ENCODE measurements at places on chromosomes 4 and X.

GRCh38 chrX:139299309-139299708, 231.2 kb upstream of the F9 start:
- DNase-seq, result no peak

GRCh38 chr4:3414421-3415279, 27.1 kb upstream of the HGFAC start:
- no peak for DNase-seq

- no peak for DNase-seq
These were observed 12.0 kb upstream of the NAT8L start for GRCh38 chr4:2047031-2047660.

- peak; percentile 40 for DNase-seq
These were observed 58.0 kb upstream of the FRMPD4 start for GRCh38 chrX:12080265-12080664.

DNA sequence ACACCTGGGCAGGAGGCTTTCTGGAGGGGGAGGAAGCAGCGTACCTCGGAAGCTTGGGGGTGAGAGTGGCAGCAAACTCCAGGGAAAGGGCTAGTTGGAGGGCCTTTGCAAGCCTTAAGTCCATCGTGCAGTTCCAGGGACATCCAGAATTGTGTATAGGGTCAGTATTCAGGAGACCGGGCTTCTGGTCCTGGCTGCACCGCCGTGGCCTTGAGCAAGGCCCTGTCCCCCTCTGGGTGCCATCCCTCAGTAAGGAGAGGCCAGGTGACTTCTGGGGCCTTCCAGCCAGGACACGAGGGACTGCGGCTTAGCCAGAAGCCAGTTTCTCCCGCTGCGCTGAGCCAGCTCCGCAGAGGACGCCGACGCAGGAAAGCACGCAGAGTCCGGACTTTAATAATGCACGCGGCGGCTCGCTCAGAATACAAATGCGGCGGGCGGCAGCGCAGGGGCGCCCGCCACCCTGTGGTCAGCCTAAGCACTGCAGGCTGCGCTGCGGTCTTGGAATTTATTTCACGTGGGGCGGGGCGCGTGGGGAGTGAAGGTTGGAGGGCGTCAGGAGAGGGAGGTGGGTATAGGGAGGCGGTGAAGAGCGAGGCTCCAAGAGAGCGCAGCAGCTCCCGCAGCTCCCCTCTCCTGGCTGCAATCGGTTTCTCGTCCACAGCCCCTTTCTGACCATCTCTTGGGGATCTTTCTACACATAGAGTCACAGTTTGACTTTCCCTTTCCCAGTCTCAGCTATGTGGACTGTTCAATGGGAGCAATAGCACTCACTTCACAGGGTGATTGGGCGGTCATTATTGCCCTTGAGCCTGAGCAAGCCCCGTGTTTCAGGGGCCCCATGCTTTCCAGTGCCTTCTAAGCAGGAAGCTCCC, 94.1 kb upstream of the GPR50 start:
- peak; percentile 60 for DNase-seq

- DNase-seq, result no peak
These were observed 793.9 kb upstream of the AMOT start for GRCh38 chrX:113634565-113634964.

DNA sequence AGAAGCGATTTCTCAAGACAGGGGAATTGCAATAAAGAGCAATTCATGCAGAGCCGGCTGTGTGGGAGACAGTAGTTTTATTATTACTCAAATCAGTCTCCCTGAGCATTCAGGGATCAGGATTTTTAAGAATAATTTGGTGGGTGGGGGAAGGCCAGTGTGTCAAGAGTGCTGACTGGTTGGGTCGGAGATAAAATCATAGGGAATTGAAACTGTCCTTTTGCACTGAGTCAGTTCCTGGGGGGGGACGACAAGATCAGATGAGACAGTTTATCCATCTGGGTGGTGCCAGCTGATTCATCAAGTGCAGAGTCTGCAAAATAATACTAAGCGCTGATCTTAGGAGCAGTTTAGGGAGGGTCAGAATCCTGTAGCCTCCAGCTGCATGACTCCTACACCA, 502.4 kb downstream of the NLGN4X start:
- no peak for DNase-seq

DNA sequence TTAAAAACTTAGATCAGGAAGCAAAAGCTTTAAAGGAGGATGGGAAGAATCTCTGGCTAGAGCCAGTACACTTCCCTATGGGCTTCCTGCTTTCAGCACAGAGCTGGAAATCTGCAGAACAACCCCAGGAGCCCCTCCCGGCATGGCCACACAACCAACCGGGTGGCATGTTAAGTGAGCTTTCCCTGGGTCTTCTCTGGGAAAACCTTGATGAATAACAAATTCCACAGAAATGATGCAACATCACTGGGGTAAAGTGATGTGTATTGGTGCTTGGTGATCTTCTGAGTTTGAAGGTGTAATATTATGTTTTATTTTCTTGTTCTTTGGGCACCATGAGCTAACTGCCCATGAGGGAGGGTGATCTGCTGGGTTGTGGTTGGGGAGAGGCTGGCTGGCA, 22.1 kb downstream of the NHS start:
- no peak for DNase-seq

DNA sequence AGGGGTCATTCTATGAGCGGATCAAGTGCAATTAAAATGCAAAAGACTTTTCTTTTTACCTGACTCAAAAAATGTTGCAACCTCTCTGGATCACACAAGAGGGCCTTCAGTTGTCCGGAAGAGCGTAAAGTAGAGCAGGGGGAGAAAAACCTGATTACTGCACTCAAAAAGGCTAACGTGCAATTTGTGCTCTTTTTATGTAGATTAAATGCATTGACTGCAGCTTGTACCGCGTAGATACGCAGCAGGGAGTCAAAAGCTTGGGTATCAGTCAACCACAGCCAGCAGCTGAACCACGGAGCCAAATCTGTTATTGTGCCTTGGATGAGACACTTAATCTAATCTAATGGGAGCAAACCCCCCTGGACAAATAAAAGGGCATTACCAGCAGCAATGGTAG, 107.3 kb upstream of the RAI2 start:
- no peak for DNase-seq

GRCh38 chr4:37522996-37523395, 163.2 kb downstream of the RELL1 start:
- no peak for DNase-seq

- DNase-seq, result no peak
These were observed at the start of gene ARX for GRCh38 chrX:25015486-25016360. TSS of gene ARX (minus strand) at chrX:25015965. CDS start at chrX:25015737, 228 bp downstream.

DNA sequence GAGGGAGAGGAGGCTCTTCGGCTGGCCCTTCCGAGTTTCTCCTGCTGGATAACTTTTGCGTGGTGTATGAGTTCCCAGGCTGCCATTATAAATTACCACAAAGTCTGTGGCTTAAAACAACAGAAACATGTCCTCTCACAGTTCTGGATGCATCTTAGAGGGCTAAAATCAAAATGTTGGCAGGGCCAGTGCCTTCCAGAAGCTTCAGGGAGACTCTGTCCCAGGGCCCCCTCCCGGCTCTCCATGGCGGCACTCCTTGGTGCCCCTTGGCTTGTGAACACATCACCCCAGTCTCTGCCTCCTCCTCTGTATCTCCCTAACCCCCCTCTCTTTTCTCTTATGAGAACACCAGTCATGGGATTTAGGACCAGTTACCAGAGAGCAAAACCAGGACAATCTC, 23.3 kb upstream of the PPP2R2C start:
- no peak for DNase-seq

DNA sequence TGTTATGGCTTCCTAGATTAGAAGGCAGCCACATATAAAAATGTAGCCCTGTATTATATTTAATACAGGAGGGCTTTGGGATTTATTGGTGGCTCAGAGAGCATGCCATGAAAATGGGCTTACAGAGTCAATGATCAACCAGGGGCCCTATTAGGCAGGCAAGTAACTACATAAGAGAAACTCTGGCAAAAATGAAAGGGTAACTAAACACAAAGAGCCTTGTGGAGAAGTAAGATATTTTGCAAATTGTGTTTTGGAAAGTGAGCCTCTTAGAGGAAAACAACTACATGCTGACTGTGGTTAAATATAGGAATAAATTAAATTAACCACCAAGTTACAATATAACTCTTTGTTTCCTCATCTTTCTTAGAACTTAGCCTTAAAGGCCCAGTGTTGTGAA, 5.5 kb downstream of the SAT1 start:
- no peak for DNase-seq

DNA sequence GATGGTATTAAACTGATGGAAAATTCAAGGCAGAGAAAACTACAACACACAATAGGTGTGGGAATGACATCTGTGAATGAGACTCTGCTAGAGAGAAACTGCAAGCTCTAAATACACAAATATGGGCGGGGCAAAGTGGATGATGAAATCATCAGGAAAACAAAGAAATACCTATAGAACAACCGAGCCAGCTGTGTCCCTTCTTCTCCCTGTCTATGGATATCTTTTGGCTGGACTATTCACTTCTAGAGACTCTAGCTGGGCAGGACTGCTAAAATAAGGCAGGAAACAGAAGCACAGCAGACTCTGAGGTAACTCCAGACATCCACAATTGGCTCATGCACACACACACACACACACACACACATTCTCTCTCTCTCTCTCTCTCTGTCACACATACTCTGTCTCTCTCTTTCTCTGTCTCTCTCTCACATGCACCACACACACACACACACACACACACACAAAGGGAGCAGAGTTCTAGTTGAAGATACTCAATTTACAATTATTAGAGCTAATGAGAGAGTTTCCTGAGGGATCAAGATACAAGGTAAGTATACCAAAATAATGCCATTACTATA, 27.2 kb upstream of the EDNRA start:
- no peak for DNase-seq

GRCh38 chr4:42498040-42498439, 100.8 kb downstream of the SHISA3 start:
- DNase-seq, result no peak

- DNase-seq, result no peak
These were observed 2.6 kb downstream of the AMER1 start for GRCh38 chrX:64202808-64203325.

- DNase-seq, result peak; percentile 57
These were observed 81.3 kb downstream of the ARHGAP24 start for GRCh38 chr4:85556283-85556682.

GRCh38 chr4:7410446-7410845, 24.3 kb downstream of the PSAPL1 start:
- no peak for DNase-seq

- no peak for DNase-seq
These were observed 13.0 kb downstream of the SH3BP2 start for GRCh38 chr4:2805712-2806389.

DNA sequence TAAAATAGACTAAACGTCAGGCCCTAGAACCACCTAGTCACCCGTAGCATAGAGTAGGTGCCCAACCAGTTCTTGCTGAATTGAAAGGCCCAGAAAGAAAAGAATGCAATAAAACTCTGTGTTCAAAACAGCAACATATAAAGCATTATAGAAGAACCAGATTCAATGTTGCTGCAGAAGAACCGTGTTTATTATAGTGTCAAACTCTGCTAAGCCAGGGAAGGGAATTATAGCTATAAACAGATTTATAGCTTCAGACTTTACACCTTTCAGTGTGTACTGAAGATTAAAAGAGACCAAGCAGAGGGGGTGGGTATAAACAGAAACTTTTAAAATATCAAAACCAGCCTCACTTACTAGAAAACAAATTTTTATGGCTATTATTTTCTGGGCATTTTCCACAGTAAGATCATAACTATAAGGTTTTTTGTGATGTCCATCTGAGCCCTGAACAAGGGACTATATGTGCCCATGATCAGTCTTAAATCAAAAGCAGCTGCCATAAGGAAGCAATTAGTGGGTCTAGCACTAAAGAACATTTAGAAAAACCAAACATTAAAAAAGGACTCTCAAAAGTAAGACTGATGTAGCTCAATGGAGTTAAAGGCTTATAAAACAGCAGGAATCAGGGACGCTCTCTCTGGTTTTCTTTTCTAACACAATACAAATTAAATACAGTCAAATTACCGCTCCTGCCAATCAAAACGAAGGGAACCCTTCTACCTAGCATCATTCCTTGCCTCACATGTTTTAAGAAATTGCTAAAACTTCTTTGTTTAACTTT, 219.7 kb upstream of the ETNPPL start:
- no peak for DNase-seq

- DNase-seq, result no peak
These were observed 469.2 kb upstream of the DIPK2B start for GRCh38 chrX:45669715-45670340.

- DNase-seq, result no peak
These were observed 325.6 kb downstream of the CAMK2D start for GRCh38 chr4:113435893-113436292.

DNA sequence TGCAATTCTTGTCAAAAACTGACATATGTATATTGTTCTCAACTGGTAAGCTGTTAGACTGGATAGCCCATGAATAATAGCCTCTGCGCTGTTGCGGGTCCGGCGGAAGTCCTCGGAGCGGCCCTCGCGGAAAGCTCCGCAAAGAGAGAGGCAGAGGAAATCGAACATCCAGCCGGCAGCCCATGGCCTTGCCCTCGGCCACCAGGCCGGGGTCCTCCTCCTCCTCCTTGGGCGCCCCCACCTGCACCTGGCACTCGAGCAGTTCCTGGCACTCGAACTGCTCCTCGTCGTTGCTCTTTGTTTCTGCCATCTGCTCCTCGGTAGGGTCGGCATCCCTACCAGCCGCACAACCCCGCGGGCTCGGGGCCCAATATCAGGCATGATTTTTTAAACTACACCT, 1176.3 kb downstream of the PCDH18 start:
- DNase-seq, result no peak

DNA sequence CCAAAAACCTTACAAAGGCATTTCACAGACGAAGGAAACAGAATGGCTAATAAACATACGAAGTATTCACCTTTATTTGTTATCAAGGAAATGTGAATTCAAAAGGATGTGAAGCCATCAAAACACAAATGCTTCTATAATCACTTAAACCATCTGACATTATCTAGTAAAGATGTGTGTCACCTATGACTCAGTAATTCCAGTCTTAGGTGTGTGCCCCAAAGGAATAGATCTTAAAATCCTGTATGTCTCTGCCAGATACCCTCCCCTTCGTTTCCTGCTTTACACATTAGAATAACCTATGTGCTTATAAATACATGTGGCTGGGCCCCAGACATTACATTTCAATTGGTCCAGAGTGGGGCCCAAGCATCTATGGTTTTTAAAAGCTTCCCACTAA, 41.8 kb upstream of the CEP135 start:
- DNase-seq, result no peak

- DNase-seq, result no peak
These were observed 1.4 kb upstream of the HAUS7 start for GRCh38 chrX:153471663-153472280.

DNA sequence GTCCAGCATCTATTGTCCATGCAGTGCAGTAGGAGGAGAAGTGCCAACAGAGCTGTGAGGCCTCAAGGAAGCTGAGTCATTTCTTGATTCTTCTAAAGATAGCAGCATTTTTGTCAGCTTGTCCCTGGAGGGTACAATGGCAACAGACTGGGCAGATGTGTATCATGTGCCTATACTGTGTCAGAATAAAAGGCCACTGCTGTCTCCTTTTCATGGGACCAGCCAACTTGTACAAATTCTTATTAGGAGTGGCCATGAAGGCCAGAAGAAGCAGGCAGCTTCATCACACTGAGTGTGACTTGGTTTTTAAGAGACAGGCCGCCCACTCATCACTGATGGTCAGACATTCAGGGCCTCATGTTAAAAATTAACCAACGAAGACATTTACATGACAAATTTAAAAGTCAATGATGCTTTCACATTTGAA, 185.0 kb upstream of the FAM241A start:
- DNase-seq, result no peak

Data from B cell (primary cell).